RKO (cell line): ENCODE measurements at places on chromosomes 6 and 20.

GRCh38 chr20:4018023-4018748 is 2.8 kb upstream of the RNF24 start:
- DNase-seq = peak; percentile 60

- DNase-seq = peak; percentile 86
These were observed 98.3 kb downstream of the SIM1 start for GRCh38 chr6:100366419-100366818.

GRCh38 chr20:11438412-11438811 is 479.3 kb upstream of the BTBD3 start:
- no peak for DNase-seq

DNA sequence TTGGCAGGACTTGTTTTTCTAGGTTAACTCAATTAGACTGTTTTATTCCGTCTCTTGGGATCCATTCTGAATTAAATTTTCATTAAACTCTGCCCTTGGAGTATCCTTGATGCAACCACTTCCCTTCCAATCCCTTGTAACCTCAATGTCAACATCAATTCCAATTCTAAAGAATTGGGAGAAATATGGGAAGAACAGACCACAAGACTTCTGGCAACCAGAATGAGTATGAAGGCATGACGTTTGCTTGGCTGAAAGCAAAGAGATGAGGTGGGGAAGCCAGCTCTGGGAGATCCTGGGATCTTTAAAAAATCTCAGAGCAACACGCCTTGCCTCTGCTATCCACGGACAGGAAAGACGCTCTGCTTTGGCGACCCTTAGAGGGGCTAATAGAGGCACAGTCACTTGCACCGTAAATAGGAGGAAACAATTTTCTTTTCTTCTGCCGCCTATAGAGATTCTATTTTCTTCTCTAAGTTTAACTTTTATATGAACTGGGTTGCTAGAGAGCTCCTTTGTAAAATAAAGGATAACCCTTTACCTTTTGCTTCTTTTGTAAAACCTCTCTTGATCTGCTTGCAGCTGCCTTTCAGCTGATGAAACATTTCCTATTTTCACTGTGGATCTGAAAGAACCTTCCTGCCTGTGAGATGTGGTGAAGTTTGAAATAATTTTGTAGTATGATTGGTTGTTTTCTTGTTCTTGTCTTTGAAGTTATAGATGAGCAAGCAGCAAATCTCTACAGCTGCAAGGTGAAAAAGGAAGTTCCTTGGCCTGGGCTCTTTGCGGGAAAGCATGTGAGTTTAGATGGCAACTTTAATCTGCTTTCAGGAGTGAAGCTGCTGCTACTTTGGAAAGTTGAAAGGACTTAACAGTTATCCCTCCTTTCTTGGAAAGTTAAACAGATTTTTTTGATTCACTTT is at the start of gene ASIP:
Gene ASIP, plus strand, starts transcription at position 731 of the 923 bp plus-strand sequence. CDS start 18,952 bp downstream, outside the sequence.
- DNase-seq = no peak

- DNase-seq = no peak
These were observed 123.0 kb downstream of the JARID2 start for GRCh38 chr6:15368873-15369272.

- DNase-seq = no peak
These were observed 37.1 kb downstream of the HLA-F start for GRCh38 chr6:29760328-29760727.

- DNase-seq = no peak
These were observed 2.1 kb upstream of the RBM38 start for GRCh38 chr20:57388953-57389694.

GRCh38 chr6:43972179-43972912 is 154.9 kb downstream of the MRPL14 start:
- DNase-seq = no peak

GRCh38 chr6:149211046-149211571 is 106.4 kb upstream of the TAB2 start:
- DNase-seq = no peak

DNA sequence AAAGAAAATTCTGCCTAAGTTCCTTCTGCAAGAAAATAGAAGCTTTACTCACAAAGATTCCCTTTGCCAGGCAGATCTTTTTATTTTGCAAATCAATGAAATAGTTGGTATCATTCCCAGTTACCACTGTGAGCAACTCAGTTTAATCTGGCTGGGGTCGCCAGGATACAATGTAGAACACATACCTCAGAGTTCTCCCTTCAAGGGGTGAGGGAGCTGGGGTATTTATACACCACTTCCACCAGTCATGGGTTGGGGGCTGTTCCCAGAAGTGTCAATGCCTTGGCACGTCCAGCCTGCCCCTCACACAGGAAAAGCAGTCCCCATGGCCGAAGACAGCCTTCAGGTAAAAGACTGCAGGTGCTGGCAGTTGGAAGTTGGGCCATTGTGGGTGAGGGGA is 86.2 kb downstream of the SLC24A3 start:
- DNase-seq = no peak

GRCh38 chr6:168517742-168518347 is 76.9 kb downstream of the SMOC2 start:
- no peak for DNase-seq

GRCh38 chr6:21538186-21538798 is 55.3 kb upstream of the SOX4 start:
- DNase-seq = peak; percentile 66

- no peak for DNase-seq
These were observed 22.2 kb upstream of the TXLNB start for GRCh38 chr6:139313784-139314545.

DNA sequence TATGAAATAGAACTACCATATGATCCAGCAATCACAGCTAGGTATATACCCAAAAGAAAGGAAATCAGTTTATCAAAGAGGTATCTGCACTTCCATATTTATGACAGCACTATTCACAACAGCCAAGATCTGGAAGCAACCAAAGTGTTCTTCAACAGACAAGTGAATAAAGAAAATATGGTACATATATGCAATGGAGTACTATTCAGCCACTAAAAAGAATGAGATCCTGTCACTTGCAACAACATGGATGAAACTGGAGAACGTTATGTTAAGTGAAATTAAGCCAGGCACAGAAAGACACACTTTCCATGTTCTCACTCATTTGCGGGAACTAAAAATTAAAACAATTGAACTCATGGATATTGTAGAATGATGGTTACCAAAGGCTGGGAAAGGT is 15.3 kb downstream of the PCNA start:
- no peak for DNase-seq
